ENCODE measurements at places on chromosomes 3 and 15.

DNA sequence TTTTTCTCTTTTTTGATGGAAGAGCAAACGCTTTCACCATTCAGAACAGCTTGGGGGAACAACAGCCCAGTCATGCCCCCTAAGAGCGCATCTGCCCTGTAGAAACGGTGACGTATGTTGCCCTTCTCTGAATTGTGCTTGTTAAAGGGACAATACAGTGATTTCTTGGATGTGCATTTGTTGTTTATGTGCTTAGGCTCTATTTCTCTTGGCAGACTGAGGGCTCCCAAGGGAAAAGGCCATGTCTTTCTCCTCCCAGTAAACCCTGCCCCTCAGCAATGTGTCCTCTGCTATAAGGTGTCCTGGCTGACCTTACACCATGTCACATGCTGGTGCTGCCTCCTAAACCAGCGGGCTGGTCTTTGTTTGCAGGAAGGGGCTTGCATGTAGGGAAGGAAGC lies 346.1 kb downstream of the EPHB1 start:
- DNase-seq, result no peak

GRCh38 chr15:74349241-74349778 lies 18.1 kb downstream of the CYP11A1 start:
- no peak for DNase-seq

GRCh38 chr3:24503616-24504113 lies 9.0 kb upstream of the THRB start:
- no peak for DNase-seq

- DNase-seq, result no peak
Observed at GRCh38 chr3:46062679-46063078, 35.4 kb upstream of the XCR1 start.

DNA sequence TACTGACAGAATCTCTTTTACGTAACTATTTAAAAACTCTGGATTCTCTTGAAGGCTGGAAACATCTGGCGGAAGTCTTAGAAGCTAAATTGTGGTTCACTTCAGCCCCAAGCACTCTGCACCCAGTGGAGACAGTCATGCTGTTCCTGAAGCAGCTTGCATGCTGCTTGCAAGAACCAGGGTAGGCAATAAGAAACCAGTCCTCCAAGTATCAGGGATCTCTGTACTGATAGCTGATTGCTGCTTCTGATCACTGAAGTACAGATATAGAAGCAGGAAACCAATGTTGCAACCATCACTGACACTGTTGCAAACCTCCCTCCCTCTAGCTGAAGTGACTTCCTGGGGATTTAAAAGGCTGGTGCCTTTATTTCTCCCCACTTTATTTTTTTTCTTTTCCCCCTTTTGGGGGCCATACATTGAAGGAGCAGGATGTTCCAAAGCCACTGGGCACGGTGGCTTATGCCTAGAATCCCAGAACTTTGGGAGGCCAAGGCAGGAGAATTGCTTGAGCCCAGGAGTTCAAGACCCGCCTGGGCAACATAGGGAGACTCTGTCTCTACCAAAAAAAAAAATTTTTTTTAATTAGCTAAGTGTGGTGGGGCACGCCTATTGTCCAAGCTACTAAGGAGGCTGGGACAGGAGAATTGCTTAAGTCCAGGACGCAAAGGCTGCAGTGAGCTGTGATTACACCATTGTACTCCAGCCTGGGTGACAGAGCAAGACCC lies 15.3 kb downstream of the SPCS1 start:
- no peak for DNase-seq

- DNase-seq, result no peak
Observed at GRCh38 chr3:34155108-34155507, 356.7 kb downstream of the PDCD6IP start.

DNA sequence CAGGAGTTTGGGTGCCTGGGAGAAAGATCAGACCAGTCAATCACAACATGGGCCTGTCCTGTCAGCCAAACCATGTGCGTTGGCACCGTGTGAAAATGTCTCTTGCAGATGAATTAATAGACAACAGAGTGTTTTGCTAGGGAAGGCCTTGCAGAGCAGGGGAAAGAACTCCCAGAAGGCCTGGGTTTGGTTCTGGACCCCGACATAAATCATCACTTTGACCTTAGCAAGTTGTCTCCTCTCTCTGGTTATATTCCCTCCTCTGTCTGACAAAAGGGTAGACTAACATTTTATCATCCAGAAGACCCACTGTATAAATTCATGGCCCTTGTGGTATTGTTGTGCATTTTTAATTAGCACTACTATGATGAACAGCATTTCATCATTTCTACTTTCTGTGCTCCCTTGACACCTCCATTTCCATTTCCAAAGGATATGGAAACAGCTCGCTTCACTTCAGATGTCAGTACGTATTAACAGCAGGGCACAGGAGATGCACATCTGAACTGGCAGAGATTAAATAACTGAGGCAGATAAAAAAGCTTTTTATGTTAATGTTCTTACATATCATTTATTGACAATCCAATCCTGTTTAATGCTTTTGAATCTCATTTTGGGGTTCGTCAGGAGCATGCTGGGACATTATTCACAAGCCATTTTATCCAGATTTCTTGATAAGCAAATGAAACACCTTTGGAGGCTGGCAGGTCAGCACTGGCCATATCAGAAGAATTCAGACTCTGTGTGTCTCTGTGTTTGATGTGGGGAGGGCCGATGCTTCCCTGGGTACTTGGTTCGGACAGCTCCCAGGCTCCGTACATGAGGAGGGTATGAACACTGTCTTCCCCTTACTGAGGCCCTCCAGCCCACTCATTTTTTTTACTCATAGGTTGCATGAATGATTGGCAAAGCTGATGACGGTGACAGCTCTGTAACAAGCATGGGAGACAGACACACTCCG lies 28.2 kb upstream of the IL12A start:
- DNase-seq, result no peak

DNA sequence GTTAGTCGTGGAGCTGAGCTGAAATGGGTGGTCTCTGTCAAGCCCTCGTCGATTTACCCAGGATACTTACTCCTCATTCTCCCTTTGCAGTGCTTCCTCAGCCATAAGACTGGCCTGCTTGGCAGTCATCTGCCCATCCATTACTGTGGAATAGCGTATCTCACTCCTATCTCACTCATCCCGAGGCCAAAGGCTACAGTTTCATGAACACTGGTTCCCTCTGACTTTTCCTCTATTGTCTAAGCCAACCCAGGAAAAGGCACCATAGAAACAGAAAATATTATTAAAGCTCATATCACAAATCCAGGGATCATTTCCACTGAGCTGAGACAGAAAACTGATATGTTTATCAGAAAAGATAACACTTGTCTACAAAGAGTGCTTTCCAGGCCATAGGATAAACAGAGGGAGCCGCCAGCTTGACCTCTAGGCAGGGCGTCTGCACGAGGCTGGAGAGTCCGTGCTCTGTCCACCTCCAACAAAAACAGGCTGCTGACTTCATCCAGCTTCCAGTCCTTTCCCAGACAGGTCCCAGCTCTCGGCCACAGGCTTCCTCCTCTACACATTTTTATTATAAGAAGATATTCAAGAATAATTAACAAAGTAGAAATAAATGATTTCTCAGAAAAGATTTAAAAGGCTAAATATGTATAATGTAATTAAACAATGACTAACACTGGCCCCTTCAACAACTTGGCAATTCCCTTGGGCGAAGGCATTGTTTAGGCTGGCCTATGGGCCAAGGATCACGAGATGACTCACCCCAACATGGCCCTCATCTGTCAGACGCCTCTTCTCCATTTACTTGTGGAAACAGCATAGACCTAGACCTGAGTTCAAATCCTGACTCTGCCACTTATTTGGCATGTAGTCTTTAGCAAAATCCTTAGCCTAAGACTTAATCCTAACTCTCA lies 27.4 kb upstream of the BOC start:
- DNase-seq, result no peak

DNA sequence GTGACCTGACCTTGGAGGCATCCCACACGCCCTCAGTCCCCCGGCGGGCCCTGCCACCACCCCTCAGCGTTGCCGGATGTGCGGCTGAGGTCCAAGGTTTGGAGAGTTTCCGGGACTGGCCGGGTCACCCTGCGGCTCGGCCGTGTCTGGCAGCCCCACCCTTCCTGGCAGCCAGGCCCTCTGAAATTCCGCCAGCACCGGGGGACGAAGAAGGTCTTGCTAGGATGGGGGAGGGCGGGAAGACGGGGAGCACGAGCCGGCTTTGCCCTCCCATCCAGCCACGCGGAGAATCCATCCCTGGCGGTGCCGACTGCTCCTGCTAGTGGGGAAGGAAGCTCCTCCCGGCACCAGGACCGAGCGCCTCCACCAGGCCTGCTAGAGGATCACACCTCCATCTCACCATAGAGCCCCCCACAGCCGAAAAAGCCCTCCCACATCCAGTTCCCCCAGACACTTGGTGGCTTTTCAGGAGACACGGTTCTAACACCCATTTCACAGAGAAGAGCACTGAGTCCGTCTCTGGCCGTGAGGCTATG lies 81.5 kb downstream of the CPN2 start:
- no peak for DNase-seq

DNA sequence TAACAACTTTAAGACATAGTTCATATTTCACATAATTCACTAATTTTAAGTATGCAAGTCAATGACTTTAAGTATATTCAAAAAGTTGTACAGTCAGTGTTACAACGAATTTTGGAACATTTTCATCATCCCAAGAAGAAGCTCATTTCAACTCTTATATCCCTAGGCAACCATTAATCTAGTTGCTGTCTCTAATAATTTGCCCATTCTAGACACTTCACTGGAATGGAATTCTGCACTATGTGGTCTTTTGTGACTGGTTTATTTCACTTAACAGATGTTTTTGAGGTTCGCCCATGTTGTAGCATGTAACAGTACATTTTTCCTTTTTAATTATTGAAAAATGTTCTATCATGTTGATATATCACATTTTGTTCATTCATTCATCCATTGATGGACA lies 104.2 kb upstream of the SPRED1 start:
- no peak for DNase-seq

- no peak for DNase-seq
Observed at GRCh38 chr3:182440101-182440500, 353.2 kb upstream of the ATP11B start.

- DNase-seq, result peak; percentile 6
Observed at GRCh38 chr3:30319713-30320112, 286.7 kb upstream of the TGFBR2 start.

GRCh38 chr15:52153900-52154895 lies 37.0 kb downstream of the GNB5 start:
- no peak for DNase-seq

- no peak for DNase-seq
Observed at GRCh38 chr3:70071138-70071537, 71.6 kb downstream of the SAMMSON start.

- DNase-seq, result no peak
Observed at GRCh38 chr15:76215634-76216033, 95.6 kb downstream of the ETFA start.

- DNase-seq, result no peak
Observed at GRCh38 chr3:187293516-187294430, 2.2 kb upstream of the MASP1 start.

DNA sequence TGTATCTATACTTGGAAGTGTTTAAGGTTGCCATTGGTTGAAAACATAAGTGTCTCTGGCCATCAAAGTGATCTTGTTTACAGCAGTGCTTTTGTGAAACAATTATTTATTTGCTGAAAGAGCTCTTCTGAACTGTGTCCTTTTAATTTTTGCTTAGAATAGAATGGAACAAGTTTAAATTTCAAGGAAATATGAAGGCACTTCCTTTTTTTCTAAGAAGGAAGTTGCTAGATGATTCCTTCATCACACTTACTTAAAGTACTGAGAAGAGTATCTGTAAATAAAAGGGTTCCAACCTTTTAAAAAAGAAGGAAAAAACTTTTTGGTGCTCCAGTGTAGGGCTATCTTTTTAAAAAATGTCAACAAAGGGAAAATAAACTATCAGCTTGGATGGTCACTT lies 19.7 kb downstream of the B3GNT5 start:
- DNase-seq, result no peak

GRCh38 chr3:19149368-19149767 lies 1.1 kb downstream of the KCNH8 start:
- no peak for DNase-seq

GRCh38 chr3:139732729-139733128 lies 55.0 kb upstream of the NMNAT3 start:
- no peak for DNase-seq

- no peak for DNase-seq
Observed at GRCh38 chr3:194284351-194284750, 66.8 kb downstream of the CPN2 start.

GRCh38 chr15:74245342-74245931 lies 9.3 kb downstream of the CCDC33 start:
- no peak for DNase-seq

GRCh38 chr3:186002884-186003472 lies 65.2 kb upstream of the TRA2B start:
- DNase-seq, result no peak

DNA sequence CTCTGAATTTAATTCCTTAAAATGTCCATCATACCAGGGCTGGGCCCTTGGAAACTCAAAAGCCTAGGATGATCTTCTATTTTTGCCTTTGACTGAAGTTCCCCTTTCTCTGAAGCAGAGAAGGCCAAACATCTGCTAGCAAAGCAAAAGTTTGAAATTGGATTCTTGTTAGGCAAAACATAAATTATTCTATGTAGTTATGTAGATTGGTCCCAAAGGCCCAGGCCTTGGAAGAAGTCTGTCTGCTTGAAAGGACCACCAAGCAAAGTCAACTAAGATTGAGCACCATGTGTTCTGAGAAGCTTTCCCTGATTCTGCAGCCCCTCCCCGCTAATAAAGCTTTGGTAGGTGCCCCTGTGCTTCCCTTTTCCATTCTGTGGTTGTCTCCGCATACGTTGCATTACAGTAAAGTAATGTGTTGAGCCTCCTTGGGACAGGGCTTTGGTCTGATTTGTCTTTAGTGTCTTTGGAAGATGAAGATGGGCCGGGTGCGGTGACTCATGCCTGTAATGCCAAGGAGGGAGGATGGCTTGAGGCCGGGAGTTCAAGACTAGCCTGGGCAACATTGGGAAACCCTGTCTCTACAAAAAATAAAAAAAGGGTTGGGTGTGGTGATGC lies 56.4 kb downstream of the RPL39L start:
- DNase-seq, result no peak

GRCh38 chr15:22224241-22224671 lies 143.9 kb downstream of the OR4M2 start:
- DNase-seq, result no peak

GRCh38 chr15:87681104-87681503 lies 575.4 kb downstream of the NTRK3 start:
- no peak for DNase-seq

Measured in stimulated activated CD8-positive, alpha-beta memory T cell treated with anti-CD3 and anti-CD28 coated beads, Interleukin-7, amount 100 ng/mL, for 4 hours (primary cell).